ENCODE measurements at places on chromosomes 7 and 10. TPM values are rescaled to one million over a fixed set of nuclear protein-coding genes. Genes with fewer than 3 reads are reported as not detected.

GRCh38 chr7:116689790-116690259 lies 17.8 kb downstream of the MET start:
- peak; percentile 93 for DNase-seq

The ARHGEF5 gene
- total RNA-seq: 3.3 TPM

- no peak for DNase-seq
These were observed 74.6 kb upstream of the KIF5B start for GRCh38 chr10:32130788-32131187.

- no peak for DNase-seq
These were observed 48.5 kb downstream of the LRRC18 start for GRCh38 chr10:48890888-48891850.

The NFKB2 gene
- 20.7 TPM for total RNA-seq

The CHAT gene
- not detected for total RNA-seq

DNA sequence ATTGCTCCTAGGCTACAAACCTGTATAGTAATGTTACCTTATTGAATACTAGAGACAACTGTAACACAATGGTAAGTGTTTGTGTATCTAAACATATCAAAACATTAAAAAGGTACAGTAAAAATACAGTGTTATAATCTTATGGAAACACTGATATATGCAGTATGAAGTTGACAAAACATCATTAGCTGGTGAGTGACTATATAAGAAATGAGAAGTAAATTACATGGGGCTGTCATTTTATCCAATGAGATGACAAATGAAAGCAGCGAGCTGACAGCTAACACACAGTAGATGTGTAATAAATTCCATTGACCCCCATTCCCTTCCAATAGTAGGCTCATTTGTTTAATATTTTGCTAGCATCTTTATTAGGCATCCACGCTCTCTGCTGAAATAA lies 198.1 kb upstream of the GHITM start:
- DNase-seq: no peak

The ACHE gene
- total RNA-seq: not detected

GRCh38 chr10:20058135-20058534 lies 241.9 kb downstream of the PLXDC2 start:
- no peak for DNase-seq

- DNase-seq: no peak
These were observed 37.8 kb downstream of the OSBPL3 start for GRCh38 chr7:24942226-24942625.

- peak; percentile 84 for DNase-seq
These were observed 1.0 kb upstream of the FAM20C start for GRCh38 chr7:191105-191980.

DNA sequence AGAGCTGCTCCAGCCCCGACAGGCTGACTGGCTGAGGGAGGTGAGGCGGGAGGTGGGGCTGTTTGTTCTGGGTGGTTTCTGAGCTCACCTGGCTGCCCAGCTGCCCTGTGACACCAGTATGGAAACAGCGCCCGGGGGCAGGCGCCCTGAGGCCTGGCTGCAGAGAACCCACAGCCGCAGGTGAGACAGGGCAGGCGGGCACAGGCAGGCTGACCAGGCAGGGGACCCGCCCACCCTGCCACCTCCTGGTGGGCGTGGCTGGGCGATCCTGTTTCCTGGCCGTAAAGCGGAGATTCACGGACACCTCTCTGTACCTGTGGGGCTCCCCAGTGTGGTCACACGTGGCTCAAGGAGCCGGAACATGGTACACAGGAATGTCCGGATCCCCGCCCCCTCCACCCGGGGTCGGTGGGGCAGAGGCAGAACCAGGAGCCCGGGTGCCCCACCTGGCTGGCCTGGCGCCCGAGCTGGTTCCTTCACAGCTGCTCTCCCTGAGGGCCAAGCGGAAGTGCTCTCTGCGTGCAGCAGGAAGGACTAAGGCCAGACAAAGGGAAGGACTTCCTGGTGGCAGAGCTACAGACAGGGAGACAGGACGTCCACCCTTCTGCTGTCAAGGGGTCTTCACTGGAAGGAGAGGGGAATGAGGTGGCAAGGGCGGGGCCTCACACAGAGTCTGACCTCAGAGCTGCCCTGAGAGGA lies 3.9 kb downstream of the MICALL2 start:
- no peak for DNase-seq

The C10orf88 gene
- 9.1 TPM for total RNA-seq

GRCh38 chr7:116328161-116328560 lies 117.8 kb downstream of the TES start:
- DNase-seq: peak; percentile 22

DNA sequence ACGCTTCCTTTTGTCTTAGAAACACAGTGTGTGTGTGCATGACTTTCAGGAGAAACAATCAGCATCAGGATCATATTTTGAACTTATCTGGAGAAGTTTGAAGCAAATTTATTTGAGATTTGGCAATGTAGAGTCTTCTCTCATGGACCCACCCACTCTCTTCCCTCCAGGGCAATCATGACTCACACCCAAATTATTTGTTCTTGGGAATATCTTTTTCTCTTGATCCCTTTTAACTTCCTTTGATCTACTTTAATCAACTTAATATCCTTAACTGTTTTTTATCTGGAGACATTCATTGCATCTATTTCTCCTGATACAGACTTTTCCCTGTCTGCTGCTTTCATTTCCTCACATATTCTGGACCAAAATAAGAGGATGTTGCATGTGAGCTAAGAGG lies 1174.3 kb downstream of the GATA3 start:
- DNase-seq: peak; percentile 74

- no peak for DNase-seq
These were observed 168.7 kb downstream of the GALNT17 start for GRCh38 chr7:71300603-71301002.

DNA sequence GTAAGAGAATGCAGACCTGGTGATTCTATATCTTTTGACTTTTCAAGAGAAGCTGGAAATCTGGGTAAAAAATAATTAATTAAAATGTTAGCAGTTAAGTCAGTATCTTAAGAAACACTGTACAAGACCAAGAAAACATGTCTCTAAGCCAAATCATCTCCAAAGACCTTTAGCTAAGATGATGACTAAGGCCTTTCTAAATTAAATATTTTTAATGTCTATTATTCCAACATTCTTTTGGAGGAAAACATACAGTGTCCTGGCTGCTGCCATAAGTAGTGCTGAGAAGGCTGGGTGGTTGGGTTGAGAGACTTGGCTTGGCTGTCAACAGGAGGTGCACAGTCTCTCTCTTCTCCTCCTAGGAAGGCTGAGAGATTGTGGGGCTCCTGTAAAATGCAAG lies 20.3 kb downstream of the STARD3NL start:
- no peak for DNase-seq

The ZEB1 gene
- total RNA-seq: 14.4 TPM

The HTR5A gene
- total RNA-seq: not detected

DNA sequence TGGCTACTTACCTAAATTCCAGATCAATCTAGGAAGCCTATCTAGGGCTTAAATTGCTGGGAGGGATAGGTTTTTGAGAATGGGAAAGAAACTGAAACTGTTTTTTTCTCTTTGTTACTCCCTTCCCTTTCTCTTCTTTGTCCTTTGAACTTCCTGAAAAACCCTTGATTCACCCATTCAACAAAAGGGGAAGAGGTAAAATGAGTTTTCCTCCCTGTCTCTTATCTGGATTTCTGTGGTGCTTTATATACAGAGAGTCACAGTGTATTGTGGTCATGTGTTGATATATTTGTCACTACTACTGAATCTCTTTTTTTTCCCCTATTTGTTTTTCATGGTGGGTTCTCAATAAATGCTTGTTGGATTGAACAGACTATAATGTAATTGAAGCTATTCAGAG lies 19.8 kb upstream of the NUP205 start:
- DNase-seq: no peak

GRCh38 chr10:132762267-132762666 lies 23.7 kb downstream of the NKX6-2 start:
- DNase-seq: no peak

The AZGP1 gene
- total RNA-seq: 0.62 TPM

- no peak for DNase-seq
These were observed at the start of gene GTF2I for GRCh38 chr7:74657692-74658177. Gene GTF2I (plus strand): TSS chr7:74657718. CDS start chr7:74689129, 31,411 bp downstream.

The NEUROG3 gene
- not detected for total RNA-seq

The LBX1 gene
- not detected for total RNA-seq

Measured in M059J (cell line).